ENCODE measurements at places on chromosomes 4 and X.

- peak; percentile 7 for DNase-seq
Observed at GRCh38 chrX:74931214-74931613, 6.0 kb upstream of the NEXMIF start.

GRCh38 chr4:2289311-2289954 lies 27.5 kb upstream of the MXD4 start:
- no peak for DNase-seq

GRCh38 chrX:33324099-33324498 lies 112.8 kb upstream of the DMD start:
- DNase-seq = no peak

- no peak for DNase-seq
Observed at GRCh38 chr4:20273793-20274192, 22.1 kb downstream of the SLIT2 start.

DNA sequence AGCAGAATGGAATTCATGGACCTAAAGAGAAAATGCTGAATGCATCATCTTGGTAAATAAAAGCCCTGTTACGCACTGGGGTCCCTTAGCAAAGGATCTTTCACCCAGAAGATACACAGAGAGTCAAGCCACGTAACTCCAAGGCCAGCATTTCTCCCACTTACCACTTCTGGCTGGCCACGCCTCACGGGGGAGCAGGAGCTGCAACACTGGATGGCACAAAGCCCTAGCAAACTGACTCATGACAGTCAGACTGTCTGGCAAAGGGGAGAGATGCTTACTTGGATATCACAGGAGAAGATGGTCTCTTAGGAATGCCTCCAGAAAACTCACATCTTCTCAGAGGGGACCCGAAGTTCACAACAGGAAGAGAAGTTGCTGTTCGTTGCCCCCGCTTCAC lies 51.4 kb upstream of the BCLAF3 start:
- no peak for DNase-seq

DNA sequence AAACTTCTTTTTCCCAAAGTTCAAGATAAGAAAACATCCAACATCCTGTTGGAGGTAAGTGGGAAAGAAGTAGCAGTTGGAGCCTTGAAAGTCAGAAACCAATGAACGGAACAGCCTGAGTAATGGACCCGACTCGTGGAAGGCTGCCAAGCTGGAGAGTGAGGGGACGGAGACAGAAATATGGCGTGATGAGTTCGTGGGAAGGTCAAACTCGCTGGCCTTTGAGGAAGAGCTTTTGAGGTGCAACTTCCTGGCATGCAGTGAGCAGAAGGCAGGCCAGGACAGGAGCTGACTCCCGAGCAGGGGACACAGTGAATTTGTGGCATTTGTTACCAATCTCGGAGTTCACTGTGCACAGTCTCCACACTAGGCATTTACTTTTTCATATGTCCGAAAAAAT lies 1.0 kb upstream of the TRIML1 start:
- no peak for DNase-seq

DNA sequence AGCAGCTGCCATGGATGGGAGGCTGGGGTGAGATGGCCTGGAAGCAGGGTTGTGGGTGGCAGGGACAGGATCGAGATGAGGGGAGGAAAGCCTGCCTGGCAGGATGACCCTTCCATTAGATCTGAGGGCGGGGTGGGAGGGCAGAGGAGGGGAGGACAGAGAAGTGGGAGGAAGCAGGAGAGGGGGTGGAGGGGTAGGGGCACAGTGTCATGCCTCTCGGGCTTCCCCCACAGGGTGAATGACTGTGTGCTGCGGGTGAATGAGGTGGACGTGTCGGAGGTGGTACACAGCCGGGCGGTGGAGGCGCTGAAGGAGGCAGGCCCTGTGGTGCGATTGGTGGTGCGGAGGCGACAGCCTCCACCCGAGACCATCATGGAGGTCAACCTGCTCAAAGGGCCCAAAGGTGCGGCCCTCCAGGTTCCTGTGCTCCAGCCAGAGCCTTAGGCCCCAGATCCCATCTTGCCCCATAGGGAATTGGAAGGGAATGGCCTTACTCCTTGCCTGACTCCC lies 4.9 kb downstream of the DLG3 start:
- no peak for DNase-seq
